ENCODE measurements at places on chromosomes 12 and 14. TPM values are rescaled to one million over a fixed set of nuclear protein-coding genes. Genes with fewer than 3 reads are reported as not detected.

KRT72 gene
- total RNA-seq, result not detected

- no peak for DNase-seq
Measured at GRCh38 chr14:77071938-77072388, 26.1 kb upstream of the CIPC start.

MDM2 gene
- total RNA-seq, result 67.4 TPM

DNA sequence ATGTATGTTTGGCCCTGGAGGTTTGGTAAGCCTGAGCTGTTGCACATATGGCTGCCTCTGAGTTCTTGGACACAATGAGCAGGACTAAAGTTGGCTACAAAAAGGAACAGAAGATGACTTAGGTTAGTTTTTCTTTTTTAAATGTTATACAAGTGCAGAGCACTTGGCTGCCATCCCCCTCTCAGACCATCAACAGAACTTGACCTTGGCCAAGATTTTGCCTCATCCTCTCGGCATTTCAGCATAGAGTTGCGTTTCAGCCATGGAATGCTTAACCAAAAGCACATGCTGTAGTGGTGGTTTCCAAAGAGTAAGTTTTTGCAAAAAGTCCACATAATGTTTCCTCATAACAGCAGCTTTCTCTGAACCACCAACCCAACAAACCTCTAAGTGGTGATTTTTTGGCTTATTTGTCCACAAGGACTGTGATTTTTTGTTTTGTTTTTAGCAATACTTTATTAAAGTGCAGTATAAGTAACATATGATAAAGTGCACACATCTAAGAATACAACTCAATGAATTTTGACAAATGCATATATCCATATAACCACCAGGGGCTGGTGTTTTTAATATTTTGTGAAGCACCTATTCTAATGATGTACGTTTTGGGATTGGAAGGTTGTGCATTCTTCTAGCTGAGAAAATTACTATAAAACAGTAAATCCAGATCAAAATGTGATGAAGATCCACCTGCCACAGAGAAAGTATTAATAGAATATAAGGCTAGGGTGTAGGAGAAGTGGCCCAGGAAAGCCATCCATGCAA, 12.1 kb upstream of the GALNT16 start:
- no peak for DNase-seq

DNA sequence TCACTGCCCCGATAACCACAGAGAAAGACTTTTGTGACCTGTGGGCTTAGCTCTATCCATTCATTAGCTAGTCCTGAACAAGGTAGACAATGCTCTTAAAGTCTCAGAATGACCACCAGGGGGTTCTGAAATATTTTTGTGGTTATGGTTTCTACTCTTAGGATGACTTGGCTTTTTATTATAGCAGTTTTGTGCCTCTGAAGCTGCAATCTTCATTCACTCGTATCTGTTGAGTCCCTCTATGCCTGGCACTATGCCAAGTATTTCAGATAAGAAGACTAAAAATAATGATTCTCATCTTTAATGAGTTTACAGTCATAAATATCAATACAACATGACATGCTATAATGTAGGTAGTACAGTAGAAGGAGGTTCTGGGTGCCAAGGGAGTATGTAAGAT, 130.8 kb upstream of the TRHDE start:
- DNase-seq, result no peak

- DNase-seq, result no peak
Measured at GRCh38 chr12:96099986-96100385, 64.6 kb upstream of the LTA4H start.

RIMBP2 gene
- total RNA-seq, result 0.70 TPM

DNA sequence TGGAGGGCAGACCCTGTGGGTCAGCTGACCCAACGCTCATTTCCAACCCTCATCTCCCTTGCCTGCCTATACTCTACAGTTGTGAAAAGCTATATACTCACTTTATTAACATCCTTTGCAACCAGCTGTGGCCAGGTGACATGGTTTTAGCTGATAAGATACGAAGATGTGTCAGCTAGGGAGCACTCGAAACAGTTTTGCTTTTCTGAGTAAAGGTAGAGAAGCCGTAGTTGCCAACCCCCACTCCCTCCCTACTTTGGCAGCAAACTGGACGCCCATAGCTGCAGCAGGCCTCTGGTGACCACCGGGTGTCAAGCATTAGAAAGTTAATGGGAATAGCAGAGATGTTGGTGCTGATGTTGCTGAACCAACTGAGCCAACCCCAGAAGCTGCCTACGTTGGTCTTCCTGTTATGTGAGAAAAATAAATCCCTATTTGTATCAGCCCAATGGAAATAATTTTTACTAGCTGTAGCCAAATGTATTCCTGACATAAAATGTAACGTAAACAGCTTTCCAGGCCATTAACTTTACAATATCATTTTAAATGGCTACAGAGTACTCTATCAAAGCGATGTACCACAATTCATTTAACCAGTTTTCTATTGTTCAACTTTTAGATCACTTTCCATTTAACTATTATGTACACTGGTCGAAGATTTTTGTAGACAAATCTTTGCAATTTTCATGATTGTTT, 98.5 kb upstream of the TMCC3 start:
- no peak for DNase-seq

Measured in esophagus squamous epithelium (tissue), 5 donors.